ENCODE measurements at places on chromosomes 12 and 14.

GRCh38 chr12:29611906-29612305 is 114.4 kb upstream of the OVCH1 start:
- DNase-seq: no peak

- DNase-seq: no peak
Measured at GRCh38 chr12:125228519-125229260, 163.5 kb downstream of the AACS start.

GRCh38 chr12:13957576-13957975 is 23.8 kb downstream of the GRIN2B start:
- DNase-seq: no peak

DNA sequence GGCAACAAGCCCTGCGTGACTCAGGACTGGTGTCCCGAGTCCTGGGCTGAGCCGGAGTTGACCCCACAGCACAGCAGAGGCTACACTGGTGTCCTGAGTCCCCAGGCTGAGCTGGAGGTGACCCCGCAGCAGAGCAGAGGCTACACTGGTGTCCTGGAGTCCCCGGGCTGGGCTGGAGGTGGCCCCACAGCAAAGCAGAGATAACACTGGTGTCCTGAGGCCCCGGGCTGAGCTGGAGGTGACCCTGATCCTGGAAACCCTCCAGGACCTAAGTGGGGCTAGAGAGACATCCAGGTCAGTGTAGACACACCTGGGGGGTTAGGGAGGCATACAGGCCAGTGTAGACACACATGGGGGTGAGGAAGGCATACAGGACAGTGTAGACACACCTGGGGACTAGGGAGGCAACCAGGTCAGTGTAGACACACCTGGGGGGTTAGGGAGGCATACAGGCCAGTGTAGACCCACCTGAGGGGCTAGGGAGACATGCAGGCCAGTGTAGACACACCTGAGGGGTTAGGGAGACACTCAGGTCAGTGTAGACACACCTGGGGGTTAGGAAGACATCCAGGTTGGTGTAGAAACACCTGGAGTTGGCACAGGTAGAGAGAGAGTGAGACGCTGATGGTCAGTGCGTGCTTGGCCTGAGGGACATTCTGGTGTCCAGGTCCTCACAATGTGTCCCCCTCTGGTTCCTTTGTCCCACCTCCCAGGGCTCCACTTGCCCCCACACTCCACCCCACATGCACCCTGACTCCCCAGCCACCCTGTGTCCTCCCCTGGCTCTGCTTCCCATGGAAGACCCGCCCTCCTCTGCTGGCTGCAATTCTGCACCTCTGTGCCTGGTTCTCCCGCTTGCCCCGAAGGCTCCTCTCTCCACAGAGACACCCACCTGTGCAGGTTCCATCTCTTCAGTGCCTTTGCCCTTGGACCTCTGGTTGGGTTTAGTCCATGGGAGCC is 321.6 kb upstream of the SFSWAP start:
- DNase-seq: no peak

- no peak for DNase-seq
Measured at GRCh38 chr12:67288561-67288960, 19.4 kb downstream of the CAND1 start.

Data from activated naive CD4-positive, alpha-beta T cell (primary cell).